NCI-H2081 treated with DMSO at 0.1 percent for 48 hours (cell line): ENCODE measurements at places on chromosomes 5 and 9.

DNA sequence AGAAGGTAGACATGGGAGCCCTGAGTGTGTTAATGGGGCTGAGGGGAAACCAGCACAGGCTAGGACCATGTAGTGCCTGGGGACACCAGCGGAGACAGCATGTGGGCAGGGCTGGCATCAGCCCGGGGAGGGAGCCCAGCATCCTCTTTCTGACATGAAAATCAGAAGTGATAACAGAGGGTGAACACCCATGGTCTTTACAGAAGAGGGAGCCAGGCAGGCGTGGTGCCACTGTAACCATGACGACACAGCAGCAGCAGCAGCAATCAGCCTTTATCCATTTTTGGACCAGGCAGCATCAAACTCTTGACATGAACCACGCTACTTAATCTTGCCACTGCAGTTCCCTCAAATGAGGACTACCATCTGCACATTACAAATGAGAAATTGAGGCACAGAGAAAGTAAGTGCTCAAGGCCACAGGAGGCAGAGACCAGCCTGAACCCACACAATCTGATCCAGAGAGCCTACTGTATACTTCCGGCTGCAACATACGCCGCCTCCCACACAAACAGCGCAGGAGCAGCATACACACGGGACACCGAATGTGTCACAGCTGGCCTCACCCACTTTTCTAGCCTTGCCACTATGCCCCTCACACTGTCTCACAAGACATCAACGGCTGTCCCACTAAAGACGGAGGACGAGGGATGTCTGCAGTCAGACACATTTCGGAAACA is 23.8 kb downstream of the CAMSAP1 start:
- DNase-seq: no peak

DNA sequence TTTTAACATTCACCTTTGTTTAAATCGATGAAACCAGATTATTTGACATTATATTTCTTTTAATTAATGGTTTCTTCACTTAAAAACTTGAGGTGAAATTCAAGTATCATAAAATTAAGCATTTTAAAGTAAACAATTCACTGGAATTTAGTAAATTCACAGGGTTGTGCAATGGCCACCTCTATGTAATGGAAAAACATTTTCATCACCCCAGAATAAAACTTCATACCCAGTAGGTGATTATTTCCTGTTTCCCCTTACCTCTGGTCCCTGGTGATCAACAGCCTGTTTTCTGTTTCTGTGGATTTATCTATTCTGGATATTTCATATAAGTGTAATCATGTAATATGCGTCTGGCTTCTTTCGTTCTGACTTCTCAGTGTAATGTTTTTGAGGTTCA is 27.2 kb downstream of the HSPA4 start:
- DNase-seq: no peak

DNA sequence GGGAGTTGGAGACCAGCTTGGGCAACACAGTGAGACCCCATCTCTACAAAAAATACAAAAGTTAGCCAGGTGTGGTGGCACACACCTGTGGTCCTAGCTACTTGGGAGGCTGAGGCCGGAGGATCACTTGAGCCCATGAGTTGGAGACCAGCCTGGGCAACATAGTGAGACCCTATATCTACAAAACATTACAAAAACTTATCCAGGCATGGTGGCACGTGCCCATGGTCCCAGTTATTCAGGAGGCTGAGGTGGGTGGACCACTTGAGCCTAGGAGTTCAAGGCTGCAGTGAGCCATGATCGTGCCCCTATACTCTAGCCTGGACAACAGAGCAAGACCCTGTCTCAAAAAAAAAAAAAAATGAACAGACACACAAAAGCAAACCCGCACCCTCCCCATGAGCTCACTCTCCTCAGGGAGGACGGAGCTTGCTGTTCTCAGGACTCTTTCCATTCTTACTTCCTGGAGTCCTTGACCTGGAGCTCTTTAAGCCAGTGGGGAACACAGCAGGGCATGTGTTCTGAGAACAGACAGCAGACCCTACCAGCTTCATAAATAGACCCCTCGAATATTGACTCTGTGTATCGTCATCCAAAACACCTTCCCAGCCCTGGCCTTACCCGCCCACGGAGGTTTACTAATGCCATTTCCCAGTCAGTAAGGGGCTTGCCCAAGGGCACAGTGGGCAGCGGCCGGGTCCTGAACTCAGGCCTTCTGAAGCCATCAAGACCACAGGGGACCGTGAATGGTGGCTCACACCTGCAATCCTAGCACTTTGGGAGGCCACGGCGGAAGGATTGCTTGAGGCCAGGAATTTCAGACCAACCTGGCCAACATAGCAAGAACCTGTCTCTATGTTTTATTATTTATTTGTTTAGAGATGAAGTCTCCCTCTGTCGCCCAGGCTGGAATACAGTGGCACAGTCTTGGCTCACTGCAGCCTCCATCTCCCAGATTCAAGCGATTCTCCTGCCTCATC is 11.1 kb downstream of the PTGES2 start:
- no peak for DNase-seq

GRCh38 chr9:16069671-16070454 is 517.0 kb downstream of the CCDC171 start:
- no peak for DNase-seq

- DNase-seq: no peak
Measured at GRCh38 chr9:92711146-92711545, 41.2 kb upstream of the IPPK start.

DNA sequence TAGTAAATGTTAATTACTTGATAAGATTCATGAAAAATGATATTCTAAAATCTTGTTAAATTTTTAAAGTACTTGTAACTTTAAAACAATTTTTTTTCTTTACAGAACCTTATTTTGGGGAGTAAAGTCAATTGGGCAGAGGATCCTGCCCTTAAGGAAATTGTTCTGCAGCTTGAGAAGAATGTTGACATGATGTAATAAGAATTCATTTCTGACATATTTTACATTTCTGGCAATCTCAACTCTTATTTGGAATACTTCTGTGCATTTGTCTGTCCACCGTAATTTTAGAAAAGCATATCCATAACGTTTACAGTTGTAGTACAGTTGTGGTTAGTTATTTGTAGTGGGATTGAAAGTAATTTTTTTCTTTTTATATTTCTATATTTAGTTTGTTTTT is 20.2 kb downstream of the CENPH start:
- DNase-seq: no peak

GRCh38 chr9:29555502-29555901 is 1982.2 kb upstream of the C9orf72 start:
- no peak for DNase-seq

- DNase-seq: no peak
Measured at GRCh38 chr5:59569158-59569557, 324.4 kb downstream of the PDE4D start.

DNA sequence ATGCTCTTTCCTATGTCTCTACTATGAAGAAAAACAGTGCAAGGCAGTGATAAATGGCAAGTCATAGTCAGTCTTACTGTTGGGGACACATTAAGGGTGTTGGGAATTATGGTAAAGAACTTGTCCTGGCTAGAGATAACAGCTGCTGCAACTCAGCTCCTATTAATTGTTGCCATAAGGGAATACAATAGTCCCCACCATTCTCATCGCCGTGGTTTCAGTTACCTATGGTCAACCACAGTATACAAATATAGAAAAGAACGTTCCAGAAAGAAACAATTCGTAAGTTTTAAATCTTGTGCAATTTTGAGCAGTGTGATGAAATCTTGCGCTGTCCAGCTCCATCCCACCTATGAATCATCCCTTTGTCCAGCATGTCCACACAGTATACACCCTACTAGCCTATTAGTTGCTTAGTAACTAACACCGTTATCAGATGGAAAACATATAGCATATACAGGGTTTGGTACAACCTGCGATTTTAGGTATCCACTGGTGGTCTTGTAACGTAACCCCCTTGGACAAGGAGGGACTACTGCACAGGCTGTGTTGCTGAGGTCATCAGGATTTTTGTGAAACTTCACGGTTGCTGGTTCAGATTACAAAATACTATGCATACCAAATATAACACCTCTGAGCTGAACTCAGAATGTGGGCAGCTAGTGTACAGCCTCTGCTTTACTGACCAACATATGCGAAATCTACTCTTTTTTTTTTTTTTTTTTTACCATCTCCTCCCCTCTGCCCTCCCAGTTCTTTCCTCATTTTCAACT is 53.5 kb downstream of the ZFR start:
- no peak for DNase-seq

- no peak for DNase-seq
Measured at GRCh38 chr5:79834754-79835714, 145.4 kb downstream of the CMYA5 start.

GRCh38 chr9:103949096-103949495 is 145.0 kb upstream of the SMC2 start:
- no peak for DNase-seq

DNA sequence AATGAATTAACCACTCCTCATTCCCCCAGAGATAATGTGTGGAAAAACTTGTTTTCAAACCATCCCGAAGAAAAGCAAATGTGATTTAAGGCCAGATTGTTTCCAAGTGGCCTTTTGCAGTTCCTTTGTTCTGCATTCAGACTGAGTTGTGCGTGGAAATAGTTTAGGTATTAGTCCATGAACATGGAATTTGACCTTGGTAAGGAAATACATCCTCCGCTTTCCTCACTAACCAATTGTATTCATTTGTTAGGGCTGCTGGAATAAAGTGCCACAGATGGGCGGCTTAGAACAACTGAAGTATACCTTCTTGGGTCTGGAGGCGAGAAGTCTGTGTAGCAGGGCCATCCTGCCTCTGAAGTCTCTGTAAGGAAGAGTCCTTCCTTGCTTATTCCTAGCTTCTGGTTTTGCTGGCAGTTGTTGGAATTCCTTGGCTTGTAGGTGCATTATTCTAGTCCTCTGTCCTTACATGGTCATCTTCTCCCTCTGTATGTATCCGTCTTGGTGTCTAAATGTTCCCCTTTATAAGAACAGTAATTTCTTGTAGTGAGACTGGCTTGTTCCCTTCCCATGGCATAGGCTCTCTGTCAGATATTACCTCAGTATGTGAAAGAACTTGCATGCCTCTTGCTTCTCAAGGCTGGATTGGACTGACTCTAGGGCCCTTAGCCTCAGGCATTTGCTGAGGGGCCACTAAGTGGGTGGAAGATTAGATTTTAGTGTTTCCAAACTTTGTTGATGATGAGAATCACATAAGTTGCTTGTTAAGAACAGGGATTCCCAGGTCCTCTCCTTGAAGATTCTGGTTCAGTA is 53.9 kb downstream of the RAI14 start:
- no peak for DNase-seq

DNA sequence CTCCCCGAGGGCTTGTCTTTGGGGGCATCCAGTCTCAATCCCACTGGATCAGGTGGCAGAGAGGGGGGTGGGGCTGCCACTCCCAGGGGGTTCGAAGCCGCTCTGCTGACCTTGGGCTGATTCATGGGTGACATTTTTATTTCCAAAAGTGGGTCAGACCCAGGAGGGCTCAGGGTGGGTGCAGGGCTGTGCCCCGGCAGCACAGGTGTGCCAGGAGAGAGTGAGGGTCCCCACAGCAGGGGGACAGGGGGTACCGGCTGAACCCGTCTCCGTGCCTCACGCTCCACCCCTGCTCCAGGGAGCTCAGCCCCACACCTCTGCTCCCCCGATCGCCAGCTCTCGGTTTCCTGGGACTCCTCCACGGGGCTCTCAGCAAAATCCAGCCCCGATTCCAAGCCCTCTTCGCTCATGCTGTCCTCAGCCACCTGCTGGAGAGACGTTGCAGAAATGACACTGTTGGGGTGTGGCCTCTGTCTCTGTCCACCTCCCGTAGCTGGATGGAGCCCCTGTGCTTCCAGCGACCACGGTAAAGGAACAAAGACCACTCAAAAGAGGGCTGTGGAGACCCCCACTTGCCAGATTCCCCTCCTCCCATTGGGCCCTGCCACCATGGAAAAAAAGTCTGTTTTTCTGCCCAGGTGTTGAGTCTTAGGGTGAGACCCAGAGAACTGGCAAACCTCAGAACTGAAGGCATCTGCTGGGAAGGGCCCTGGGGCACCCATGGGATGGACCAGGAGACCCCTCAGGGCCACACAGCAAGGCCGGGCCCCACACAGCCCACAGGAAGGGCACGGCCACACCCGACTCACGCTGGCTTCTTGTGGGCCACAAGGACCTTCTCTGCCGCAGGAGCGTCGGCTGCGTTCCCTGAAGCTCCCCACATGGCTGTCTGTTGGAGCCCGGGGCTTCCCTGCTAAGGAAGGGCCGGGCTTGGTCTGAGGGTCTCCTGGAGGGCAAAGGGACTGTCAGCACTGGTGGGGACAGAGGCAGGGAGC is 10.6 kb upstream of the QSOX2 start:
- no peak for DNase-seq

GRCh38 chr5:125085797-125086505 is 339.5 kb upstream of the ZNF608 start:
- no peak for DNase-seq

DNA sequence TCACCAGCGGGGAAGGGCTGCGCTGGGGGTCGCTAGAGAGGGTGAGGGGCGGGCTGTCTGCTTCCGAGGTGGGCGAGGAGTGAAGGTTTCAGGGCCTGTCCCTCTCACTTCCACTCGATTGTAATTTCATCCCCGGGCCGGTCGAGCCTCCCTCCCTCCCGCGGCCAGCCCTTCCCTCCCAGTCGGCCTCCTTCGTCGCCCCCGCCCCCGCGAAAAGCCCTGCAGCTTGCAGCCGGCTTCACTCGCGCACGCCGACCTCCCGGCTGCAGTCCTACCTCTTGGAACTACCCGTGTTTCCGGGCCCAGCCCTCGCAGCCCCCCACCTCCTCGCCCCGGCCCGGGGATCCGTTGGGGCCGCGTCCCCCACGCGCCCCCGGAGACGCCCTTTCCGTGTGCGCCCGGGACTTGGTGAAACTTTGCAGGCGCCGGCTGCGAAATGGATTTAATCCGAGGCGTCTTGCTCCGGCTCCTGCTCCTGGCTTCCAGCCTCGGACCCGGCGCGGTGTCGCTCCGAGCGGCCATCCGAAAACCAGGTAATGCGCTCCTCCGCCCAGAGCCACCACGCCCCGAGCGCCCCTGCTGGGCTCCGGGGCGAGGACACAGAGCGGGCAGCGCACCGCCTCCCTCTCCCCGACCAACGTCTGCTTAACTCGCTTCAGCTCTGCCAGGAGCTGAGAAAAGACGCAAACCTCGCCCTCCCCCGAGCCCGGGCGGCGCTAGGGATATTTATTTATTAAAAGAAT is at the start of gene EGFLAM:
Gene EGFLAM, plus strand, starts transcription at position 241 of the 743 bp plus-strand sequence. Its CDS starts 196 bp downstream, at position 437.
- DNase-seq: no peak

DNA sequence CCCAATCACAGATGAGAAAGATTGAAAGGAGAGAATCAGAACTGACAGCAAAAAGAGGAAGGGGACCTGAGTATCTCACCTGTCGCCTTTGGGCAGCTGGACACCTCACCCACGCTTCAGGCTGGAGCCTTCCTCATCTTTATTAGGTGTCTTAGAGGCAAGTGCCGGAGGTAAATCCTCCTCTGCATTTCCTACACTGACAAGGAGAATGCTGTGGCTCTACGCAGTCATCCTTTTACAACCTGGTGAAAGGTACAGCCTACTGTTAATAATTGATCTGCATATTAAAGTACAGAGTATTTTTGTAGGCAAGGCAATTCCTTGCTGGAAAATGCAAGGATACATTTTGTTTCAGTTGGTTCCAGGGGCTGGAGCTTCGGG is 34.8 kb downstream of the PRLR start:
- DNase-seq: no peak

- no peak for DNase-seq
Measured at GRCh38 chr5:400282-401145, 42.5 kb upstream of the EXOC3 start.

- DNase-seq: no peak
Measured at GRCh38 chr5:68088302-68088701, 127.3 kb upstream of the PIK3R1 start.

GRCh38 chr5:104443706-104444105 is 881.1 kb upstream of the NUDT12 start:
- DNase-seq: no peak
